GM12864 (cell line): ENCODE measurements at places on chromosomes 12 and 14.

DNA sequence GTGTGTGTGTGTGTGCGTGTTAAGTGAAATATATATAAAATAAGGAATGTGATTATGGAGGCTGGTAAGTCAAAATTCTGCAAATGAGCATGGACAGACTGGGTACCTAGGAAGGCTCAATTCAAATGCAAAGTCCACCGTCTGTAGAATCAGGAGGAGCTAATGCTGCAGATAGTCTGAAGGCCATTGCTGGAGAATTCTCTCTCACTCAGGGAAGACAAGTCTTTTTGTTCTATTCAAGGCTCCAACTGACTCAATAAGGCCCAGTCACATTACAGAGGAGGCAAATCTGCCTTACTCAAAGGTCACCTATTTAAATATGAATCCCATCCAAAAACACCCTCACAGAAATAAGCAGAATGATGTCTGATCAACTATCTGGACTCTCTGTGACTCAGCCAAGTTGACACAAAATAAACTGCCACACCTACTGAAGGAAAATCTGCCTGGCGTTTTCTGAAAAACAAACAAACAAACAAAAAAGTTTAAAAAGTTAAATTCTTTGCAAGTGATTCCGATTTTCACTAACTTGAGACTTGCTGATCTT lies 684 bp upstream of the KLRF2 start:
- DNase-seq = no peak

- peak; percentile 30 for DNase-seq
Measured at GRCh38 chr12:116703214-116703795, 34.6 kb downstream of the SPRING1 start.

GRCh38 chr14:39342768-39343167 lies 89.5 kb downstream of the FBXO33 start:
- no peak for DNase-seq

- DNase-seq = no peak
Measured at GRCh38 chr12:92537290-92537960, 165.4 kb upstream of the PLEKHG7 start.

- no peak for DNase-seq
Measured at GRCh38 chr12:131223171-131223761, 269.6 kb downstream of the ADGRD1 start.

DNA sequence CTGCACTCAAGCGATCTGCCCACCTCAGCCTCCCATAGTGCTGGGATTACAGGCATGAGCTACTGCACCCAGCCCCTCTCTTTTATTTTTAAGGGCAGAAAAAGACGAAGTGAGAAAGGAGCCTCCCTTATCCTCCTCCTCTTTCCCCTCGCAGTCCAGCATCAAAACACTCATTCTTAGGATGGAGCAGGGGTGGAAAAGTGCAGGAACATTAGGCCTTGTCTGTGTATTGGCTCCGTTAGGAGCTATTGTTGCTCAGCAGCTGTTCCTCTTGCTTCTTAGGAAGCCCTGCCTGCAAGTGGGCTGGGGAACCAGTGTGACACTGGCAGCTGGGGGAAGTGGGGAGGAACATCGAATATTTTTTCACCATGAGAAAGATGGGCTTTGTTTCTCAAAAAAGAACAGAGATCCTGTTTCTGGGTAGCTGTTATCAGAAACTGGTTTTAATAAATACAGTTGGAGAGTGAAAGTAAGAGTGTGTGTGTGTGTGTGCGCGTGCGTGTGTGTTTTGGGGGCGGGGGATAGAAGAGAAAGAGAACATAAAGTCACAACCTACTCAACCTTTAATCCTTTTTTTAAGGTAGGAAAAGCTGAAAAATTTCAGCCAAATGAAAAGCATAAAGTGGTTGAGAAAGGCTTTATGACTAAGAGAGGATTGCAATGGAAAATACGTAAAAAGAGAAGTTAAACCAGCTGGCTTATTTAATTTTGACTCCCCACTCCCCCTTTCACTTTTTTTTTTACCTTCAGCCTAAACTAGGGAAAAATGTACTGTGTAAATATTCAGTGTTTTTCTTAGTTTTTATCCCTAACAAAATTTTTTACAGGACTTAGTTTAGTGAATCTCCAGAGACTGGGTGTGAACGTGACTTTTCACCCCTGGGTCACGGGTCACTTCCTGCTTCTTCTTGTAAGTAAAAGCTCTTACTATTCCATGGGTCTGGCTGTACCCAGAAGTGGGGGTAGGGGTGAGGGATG lies 197.2 kb upstream of the PLEKHG7 start:
- peak; percentile 71 for DNase-seq
